AG20443 (cell line): ENCODE measurements at places on chromosomes 16 and 17.

- no peak for DNase-seq
Measured at GRCh38 chr16:9259914-9260608, 168.6 kb downstream of the HAPSTR1 start.

GRCh38 chr16:29830774-29831173, 10.5 kb downstream of the MVP start:
- DNase-seq = no peak

DNA sequence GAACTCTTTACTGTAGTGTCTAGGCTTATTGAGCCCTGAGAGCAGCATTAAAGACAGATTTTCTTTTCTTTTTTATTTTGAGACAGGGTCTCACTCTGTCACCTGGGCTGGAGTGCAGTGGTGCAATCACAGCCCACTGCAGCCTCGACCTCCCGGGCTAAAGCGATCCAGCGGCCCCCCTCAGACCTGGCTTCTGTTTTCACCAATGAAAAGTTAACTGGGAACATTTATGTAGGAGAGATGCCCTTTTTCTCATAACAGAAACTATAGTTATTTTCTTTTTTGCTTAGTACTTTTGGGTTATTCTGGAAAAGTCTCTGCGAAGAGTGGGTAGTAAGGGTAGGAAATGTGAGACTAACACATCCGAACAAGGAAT, 1.5 kb downstream of the MAP1LC3B start:
- DNase-seq = no peak

DNA sequence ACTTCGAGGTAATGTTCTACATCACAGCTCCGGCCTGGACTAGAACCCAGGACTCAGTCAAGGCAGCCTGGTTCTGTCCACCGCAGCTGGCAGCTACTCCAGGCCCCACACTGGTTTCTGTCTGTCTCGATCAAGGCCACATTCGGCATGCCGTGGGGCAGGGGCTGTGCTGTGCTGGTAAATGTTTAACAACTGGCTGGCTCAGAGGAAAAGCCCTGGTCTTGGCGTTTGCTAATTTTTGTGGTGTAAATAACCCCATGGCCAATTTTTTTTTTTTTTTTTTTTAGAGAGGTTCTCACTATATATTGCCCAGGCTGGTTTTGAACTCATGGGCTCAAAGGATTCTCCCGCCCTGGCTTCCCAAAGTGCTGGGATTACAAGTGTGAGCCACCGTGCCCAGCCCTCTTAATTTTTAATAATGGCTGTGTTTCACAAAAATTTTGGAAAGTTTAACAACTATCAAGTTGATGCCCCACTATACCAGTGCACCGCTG, 328 bp upstream of the DRC7 start:
- DNase-seq = no peak

DNA sequence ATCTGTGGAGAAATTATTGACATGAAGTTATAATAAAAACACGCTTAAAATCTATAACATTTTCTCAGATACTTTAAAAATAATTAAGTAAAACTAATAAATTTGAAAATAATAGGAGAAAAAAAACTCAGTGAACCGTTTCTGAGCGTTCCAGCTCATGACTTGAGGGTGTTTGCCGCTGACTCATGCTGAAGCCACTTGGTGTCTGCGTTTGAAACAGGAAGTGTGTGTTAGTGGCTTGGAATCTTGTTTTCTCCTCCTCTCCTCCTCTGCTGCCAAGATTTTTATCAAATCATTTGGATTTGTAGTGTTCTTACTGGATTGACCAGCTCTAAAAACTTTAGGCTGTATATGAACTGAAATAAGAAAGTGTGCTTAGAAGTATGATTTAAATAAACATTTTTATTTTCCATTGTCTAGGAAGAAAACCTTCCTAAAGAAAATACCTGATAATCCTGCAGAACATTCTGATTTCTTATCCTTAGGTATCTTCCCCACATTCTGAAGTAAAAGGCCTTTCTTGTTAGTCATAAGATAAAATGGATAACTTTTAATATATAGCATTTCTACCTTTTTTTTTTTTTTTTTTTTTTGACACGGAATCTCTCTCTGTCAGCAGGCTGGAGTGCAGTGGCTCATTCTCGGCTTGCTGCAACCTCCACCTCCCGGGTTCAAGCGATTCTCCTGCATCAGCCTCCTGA, 30.8 kb downstream of the USP10 start:
- peak; percentile 89 for DNase-seq
